ENCODE measurements at places on chromosomes 12 and 14.

DNA sequence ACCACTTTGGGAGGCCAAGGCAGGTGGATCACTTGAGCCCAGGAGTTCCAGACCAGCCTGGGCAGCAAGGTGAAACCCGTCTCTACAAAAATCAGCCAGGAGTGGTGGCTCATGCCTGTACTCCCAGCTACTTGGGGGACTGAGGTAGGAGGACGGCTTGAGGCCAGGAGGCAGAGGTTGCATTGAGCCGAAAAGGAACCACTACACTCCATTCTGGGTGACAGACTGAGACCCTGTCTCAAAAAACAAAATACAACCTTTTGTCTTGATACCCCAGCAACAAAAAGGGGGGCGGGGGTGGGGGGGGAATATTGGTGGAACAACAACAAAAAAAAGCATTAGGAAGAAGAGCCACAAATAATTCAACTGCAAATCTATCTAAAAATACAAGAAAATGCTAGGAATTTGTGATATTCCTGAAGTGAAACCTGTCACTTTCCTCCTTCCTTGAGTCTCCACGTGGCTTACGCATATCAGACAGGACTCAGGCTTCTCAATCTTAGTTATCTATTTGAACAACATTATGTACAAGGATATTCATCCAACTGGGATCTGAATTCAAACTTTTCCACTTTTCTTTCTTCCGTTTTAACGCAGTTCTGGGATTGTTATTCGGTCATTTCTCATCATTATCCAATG lies 1.3 kb downstream of the R3HDM2 start:
- DNase-seq: peak; percentile 41

DNA sequence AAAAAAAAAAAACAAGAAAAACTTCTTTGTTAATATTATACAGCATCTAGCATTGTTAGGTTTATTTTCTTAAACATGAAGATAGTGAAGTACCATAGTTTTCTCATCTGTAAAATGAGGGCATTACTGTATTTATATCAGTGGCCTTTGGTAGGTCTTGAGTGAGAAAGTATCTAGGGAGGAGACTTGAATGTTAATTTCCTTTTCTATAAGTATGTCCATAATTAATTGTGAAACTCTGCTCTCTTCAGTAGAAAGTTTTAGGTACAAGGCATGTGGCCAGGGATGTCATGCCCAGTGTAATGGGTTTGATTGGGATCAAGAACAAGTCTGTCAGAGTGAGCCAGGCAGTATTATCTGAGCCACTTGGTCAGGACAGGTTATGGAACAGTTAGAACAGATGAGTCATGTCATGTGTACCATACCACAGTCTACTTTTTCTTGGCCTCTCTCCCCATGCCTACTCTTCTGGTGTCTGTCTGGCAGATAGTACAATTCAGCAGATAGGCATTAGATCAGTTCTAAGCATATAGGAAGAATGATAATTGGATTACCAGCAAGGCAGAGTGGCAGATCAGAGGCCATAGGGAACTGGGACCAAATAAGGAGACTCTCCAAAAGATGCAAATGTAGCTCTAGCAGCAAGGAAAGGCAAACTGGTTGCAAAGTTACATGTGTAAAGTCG lies 30.4 kb downstream of the FBXO34 start:
- peak; percentile 62 for DNase-seq

GRCh38 chr12:40207551-40207950 lies 17.2 kb upstream of the LRRK2 start:
- no peak for DNase-seq

DNA sequence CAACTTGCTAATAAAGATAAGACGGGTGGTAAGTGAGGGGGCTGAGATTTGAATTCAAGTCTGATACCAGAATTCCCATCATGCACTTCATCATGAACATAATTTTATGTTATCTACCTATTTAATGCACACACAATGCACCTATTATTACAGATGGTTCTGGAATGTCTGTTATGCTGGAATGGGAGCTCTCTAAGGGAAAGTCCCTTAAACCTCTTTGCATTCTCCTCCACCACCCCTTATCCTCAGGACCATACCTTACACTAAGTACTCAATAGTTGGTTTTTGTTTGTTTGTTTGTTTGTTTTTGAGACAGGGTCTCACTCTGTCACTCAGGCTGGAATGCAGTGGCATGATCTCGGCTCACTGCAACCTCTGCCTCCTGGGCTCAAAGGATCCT lies 7.0 kb upstream of the MSI1 start:
- DNase-seq: no peak

DNA sequence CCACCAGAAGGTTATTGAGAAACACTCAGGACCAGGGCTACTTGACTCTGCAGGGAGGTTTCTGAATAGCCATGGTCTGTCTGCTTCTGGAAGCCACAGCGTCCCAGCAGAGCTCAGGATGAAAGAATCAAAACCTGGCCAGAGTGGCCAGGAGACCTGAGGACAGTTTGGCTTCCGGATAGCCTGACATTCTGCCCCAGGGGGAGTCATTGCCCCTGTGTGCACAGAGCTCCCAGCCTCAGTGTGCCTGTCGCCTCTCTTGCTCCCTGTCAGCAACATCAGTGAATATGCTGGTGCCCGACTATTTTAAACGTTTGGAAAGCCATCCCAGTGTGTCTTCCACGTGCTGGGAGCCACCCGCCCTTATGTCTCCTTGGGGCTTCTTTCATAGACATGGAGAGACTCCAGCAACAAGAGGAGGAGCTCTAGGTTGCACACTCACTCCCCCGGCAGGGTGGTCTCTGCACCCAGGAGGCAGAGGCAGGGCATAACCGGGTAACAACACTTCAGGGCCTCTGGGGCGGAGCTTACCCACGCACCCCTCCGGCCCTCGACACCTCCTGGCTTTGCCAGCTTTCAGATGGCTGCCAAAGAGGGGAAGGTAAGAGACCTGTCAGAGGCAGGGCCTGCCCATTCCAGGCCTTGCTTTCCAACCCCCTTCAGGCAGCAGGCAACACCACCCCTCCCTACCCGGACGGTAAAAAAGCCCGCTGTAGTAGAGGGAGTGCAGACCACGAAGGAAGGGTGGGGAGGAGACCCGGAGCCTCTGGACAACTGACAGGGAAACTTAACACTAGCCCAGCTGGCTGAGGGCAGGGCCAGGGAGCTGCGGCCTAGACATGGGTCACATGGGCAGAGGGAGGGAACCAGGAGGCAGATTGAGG lies 19.0 kb upstream of the SLC6A12 start:
- no peak for DNase-seq

DNA sequence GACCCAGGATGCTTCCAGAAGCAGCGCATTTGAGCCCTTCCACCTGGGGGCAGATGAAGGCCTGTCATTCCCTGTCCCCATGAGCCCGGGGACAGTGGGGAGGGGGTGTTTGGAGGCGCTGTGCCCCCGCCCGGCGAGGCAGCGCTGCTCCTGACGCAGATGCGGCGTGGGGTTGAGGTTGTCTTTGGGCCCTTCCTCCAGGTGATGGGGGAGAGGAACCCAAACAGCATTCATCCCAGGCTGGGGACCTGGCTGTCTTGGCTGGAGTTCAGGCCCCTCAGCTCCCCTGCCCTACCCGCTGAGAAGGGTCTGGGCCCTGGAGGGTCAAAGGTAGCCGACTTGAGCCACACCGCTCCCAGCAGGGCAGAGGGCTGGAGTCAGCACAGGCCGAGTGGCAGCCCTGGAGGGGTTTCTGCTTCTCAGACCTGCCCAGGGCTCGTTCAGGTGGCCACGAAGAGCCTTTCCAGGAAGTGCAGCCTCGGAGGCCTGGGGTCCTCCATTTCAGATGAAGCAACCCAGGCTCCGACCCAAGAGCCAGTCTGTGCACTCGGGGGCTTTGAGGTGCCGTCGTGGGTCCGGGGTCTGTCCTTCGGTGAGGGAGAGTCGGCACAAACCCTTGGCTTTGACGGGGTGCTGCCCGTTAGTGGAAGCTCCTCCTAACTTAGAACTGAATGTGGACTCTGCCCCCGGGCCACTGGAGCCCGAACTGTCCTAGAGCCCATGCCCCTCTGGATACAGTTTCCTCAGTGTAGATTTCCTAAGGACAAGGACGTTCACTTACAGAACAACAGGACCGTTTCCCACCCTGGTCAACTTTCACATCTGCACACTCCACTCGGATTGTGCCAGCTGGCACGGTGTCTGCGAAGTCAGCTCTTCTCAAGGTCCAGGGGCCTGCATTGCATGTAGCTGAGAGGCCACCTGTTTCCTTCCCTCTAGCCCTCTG lies 16.1 kb downstream of the ACADS start:
- DNase-seq: no peak

- DNase-seq: peak; percentile 24
These were observed 101.2 kb downstream of the AKAP6 start for GRCh38 chr14:32430326-32430725.

DNA sequence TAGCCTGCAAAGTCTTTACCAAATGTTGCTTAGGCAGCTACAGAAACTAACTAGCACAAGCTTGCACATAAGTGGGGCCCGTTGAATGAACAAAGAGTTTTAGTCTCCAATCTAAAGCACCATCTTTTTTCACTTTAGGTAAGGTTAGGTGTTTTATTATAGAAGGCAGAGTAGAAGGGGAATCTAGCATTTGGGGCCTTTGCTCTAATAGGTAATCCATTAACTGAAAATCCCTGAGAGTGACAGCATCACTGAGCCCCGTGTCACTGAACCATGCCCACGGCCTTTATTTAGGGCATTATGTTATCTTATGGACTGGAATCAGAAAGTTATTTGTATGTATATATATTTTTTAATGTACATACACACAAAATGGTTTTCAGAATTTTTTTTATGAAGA lies 25.1 kb downstream of the CPNE8 start:
- DNase-seq: no peak

- DNase-seq: no peak
These were observed 104.0 kb upstream of the SSTR1 start for GRCh38 chr14:38103542-38104225.

DNA sequence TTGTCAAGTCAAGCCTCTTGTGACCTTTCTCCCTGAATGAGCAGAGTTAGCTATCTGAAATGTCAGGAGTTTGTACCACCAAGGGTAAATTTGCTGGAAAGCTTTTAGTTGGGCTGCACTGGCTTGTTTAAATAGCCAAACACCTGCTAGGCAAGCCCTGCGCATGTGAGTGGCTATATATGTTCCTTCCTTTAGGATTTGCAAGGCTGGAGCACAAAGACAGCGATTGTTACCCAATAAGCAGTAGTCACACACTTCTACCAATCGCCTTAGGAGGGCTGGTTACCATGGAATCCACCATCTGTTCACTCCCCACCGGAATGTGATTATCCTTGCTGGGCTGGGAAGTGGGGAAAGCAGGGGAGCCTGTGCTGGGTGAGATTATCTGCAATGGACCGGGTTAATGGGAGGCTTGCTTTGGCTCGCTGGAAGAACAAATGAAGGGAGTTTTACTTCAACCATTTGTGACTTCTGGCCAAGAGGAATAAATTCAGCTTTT lies 102.5 kb downstream of the FGD4 start:
- DNase-seq: peak; percentile 72

DNA sequence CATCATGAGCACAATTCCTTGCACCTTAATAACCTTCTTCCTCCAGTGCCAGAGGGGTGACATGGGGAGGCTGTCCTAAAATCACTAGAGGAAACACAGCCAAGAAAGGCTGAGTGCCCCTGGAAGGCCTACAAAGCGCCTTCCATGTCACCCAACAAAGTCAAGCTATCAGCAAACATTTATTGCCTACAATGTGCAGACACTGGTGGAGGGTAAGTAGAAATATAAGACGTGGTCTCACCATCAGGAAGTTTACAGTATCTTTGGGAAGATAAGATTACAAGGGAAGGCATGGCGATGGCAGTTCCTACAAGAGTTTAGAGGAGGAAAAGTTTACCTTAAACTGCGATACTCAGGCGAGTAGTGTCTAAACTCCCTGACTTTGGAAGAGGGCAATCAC lies 27.9 kb downstream of the DMAC2L start:
- no peak for DNase-seq

GRCh38 chr14:34605461-34605860 lies 24.5 kb downstream of the SNX6 start:
- no peak for DNase-seq

DNA sequence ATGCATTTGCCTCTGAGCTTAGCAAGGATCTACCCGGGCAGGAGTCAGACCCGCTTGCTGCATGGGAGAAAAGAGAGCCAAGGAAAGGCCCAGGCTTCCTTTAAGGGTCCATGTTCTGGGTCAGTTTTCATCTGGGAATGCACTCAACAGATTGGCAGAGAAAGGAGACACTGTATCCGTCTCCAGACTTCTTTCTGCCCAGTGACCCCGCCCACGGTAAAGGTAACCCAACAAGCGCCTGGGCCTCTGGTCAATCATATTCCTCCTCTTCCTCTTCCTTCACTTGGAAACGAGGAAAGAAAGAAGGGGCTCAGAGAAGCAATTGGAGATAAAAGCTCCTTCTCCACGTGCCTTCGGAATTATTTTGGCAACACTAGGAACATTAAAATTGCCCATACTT lies 27.1 kb upstream of the TCP11L2 start:
- no peak for DNase-seq

DNA sequence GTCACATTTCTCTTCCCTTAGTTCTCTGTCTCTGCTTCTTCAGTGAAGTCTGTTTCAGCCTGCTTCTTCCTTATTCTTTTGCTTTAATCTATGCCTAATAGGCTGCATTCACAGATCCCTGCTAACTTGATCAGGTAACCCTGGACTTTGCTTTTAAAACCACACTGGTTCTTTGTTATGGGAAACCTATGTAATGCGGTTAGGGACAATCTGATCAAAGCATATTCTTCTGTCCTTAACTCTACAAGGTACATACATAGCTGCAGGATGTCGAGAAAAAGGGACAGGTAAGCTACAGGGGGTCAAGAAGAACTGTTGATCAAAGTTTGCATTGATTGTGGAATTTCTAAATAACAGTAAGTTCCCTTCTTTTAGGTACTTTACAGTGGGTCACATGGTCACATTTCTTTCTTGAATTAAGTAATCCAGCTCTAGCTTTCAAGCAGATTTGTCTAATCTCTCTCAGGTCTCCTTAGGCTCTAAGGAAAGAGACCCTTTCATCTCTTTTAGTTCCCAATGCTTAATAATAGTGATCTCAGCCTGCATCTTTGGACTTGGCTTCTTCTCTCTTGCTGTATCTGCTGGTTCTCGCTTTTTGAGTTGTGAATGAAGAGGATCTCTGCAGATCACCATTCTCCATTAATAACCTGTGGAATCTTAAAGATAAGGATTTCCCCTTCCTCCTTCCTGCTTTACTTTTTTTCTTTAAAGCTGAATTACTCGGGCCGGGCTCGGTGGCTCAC lies 3.8 kb downstream of the COPZ1 start:
- DNase-seq: no peak

- DNase-seq: peak; percentile 49
These were observed 787 bp downstream of the HECTD4 start for GRCh38 chr12:112381406-112381882.

GRCh38 chr12:78229591-78230101 lies 399.0 kb downstream of the NAV3 start:
- DNase-seq: peak; percentile 66

DNA sequence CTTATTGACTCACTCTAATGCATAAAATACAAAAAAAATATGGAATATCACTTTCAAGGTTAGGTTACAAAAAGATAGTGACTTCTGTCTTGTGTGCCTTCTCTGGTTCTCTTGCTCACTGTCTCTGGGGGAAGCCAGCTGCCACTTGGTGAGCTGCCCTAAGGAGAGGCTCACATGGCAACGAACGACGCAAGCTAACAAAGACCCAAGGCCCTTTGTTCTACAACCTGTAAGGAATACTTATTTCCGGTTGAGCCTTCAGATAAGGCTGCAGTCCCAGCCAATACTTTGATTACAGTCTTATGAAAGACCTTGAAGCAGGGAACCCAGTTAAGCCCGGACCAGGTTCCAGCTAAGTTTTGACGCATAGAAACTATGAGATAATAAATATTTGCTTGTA lies 242.4 kb upstream of the TBX3 start:
- DNase-seq: no peak
